ENCODE measurements at places on chromosomes 7 and 10.

DNA sequence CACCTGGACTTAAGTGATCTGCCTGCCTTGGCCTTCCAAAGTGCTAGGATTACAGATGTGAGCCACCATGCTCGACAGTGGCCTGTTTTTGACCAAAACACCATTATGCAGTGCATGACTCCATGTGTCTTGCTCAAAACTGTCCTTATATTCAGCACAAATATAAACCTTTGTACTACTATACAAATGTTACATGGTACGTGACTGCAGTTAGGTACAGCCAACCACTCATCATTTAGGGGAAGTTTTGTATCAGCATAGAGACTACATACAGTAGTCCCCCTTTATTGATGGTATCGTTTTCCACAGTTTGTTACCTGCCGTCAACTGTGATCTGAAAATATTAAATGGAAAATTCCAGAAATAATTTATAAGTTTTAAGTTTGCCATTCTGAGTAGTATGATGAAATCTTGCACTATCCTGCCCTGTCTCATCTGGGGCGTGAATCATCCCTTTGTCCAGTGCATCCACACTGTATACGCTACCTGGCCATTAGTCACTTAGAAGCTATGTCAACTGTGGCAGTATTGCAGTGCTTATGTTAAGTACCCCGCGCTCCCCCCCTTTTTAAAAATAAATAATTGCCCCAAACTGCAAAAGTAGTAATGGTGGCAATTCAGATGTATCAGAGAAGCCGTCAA, 23.3 kb upstream of the ZNF282 start:
- no peak for DNase-seq

- no peak for DNase-seq
Observed at GRCh38 chr10:124601016-124601415, 139.4 kb downstream of the LHPP start.

DNA sequence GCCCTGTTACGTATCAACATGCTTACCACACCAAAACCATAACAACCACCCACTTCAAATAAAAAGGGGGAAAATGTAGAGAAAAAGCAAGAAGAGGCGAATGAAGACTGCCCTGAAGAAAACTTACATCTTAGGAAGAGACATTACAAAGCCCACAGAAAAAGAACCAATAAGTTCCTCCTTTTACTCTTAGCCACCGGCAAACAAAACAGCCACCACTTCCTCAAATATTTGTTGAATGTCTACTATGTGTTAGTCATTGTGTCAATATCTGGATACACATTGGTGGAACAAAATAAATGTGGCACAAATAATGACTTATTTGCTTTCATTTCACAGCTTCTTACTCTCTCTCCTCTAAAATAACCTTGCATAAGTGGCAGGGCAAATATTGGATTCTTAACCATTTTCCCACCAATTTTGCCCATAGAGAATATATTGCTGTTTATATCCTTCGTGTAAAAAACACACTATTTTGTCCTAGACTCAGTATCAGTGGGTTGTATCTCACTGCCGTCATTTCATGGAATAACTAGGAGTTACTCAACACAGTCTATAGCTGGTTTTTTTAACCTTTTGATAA, 106.8 kb downstream of the ANK3 start:
- DNase-seq: no peak

GRCh38 chr7:36304099-36304425, 85.6 kb upstream of the ANLN start:
- DNase-seq: no peak

DNA sequence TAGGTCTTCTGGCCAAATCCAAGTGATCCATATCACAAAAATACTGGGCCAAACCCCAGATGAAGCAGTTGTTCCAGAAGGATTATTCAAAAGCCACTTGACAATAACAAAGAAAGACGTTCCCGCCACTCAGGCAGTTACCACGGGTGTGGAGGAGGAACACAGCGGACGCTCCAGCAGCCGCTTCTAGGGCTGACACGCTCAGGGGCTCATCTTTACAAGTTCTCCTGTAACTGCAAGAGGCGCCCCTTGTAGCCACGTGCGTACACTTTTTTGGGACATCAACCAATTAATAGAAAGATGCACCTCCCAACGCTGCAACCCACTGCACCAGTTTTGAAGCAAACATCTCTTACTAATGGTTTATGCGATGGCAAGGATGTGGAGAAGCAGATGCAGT, 159.4 kb downstream of the GRID1 start:
- no peak for DNase-seq

DNA sequence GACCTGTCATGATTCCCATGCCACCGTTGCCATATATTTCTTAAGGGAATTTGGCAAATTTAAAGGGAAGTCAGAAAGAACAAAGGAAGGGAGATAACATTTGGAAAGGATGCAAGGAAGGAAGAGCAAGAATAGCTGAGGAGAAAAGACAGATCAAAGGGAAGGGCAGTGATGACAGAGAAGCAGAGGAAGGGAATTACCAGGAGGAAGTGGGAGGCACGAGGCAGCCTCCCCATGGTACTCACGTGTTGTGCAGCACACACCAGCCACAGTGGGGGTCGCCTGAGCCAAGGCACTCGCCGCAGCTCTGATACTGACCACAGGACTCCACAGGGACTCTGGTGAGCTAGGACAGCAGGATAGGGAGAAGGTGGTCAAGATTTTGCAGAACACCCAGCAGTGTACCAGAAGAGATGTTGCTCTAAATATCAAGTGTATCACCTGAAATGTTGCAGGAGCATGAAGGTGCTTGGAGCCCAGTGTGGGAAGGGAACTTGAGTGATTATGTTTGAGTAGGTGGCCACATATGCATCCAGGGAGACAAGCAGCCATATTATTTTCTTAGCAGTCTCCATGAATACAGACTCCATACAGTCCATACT, 335.3 kb downstream of the PLXNA4 start:
- DNase-seq: no peak

DNA sequence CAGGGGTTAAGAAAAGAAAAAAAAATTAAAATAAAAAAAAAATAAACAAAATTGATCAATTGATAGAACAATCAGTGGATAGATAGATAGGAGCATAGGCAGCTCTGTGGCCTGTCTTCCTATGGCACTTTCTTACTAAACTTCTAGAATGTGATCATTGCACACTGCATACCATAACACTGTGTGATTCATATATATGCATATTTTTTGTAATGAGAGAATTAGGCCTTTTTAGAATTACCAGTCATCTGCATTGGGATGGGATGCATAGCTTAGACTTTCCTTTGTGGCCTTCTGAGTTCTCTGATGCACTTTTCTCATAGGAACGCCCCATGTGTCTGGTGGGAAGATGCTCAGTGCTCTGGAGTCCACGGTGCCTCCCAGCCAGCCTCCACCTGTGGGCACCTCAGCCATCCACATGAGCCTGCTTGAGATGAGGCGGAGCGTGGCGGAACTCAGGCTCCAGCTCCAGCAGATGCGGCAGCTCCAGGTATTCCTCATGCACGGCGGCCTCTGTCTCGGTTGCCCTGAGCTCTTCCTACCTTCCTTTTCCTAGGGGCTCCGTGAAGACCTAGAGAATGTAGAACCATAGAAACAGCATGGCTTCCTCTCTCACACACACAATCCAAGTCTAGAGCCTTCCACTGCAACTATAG, 222.5 kb downstream of the ARHGAP21 start:
- DNase-seq: no peak

GRCh38 chr7:117774943-117775342, 98.3 kb downstream of the CTTNBP2 start:
- no peak for DNase-seq

DNA sequence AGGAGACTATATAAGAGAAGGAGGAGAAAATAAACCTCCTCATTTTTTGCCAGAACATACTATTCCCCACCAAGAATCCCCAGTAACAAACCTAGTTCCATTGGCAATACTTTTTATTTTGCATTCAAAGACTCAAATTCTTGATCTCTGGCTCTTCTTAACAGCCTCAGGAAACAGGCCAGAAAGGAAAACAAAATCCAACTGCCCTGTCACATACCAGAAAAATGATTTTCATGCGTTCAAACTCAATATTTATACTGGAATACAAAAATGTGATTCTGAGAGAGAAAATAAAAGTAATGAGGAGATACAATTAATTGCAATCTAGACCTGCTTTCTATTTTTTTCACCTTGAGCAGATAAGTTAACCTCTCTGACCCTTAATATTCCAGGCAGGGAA, 435.9 kb upstream of the AUTS2 start:
- DNase-seq: no peak

- DNase-seq: no peak
Observed at GRCh38 chr7:15140431-15140830, 237.9 kb upstream of the DGKB start.

- DNase-seq: no peak
Observed at GRCh38 chr10:129343141-129343540, 123.9 kb upstream of the MGMT start.

DNA sequence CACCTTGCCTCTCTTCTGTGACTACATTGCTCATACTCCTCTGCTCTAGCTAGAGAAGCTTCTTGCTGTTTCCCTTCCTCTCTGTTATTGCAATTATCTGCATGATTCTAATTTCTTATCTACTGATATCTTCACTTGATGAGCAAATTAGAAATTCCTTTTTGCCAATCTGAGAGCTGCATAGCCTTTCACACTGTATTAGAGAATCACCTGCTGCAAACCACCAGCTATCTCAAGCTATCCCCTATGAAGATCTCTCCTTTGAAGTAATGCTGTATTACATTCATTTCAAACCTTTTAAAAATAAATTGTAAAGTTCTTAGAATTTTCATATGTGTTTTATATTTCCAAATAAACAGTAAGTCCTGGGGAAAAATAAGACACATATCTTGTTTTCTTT, 89.0 kb upstream of the ZNF804B start:
- no peak for DNase-seq

DNA sequence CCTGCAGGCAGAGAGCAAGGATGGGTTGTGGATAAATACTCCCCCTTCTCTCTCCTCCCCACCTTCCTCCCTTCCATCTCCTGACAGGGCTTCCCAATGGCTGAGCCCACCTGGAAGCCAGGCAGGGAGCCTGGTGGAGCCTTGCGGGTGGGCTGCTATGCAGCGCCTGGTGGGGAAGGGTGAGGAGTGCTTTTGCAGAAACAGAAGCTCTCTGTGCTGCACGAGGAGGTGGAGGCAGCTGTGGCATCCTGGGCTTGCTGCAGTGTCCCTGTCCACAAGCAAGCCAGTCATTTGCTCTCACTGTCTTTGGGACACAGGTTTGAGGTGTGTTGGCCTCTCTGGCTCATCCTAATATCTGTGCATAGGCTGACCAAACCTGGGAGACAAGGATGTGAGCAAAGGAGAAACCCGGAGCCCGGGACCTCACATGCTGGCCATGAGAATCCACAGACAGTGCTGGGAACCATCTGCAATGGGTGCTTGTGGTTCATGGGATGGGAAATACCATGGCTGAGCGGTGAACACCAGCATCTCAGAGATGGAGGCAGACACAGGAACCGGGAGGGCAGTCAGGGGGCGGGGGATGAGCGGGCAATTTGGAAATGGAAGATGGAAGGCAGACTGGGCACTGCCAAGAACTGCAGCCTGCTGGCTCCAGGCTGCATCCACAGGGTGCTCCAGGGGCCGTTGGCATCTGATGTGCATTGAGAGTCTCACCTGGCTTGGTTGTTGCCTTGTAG, 364.2 kb downstream of the GLRX3 start:
- DNase-seq: no peak

- no peak for DNase-seq
Observed at GRCh38 chr7:130896051-130896881, 162.3 kb upstream of the KLF14 start.

DNA sequence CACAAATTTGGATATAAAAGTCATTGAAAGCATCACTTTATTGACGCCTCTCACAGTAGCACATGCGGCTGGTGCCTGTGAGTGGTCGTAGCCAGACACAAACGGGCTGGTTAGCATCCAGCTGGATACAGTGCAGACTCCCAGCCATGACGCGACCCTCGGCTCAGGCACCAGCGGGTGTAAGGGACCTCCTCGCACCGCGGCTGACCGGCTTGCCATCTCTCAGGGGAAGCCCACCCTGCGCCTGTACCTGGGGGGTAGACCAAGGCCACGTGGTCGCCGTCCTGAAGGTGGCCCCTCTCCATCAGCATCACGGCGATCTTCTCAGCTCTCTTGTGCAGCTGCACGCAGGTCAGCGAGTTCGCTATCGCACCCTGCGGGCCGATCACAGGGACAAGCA, 213.8 kb downstream of the ZMYND11 start:
- DNase-seq: no peak

GRCh38 chr7:12222889-12223579, 11.9 kb downstream of the TMEM106B start:
- DNase-seq: no peak

- no peak for DNase-seq
Observed at GRCh38 chr10:22711373-22711772, 3.0 kb downstream of the PIP4K2A start.
